ENCODE measurements at places on chromosomes 3 and 15.

DNA sequence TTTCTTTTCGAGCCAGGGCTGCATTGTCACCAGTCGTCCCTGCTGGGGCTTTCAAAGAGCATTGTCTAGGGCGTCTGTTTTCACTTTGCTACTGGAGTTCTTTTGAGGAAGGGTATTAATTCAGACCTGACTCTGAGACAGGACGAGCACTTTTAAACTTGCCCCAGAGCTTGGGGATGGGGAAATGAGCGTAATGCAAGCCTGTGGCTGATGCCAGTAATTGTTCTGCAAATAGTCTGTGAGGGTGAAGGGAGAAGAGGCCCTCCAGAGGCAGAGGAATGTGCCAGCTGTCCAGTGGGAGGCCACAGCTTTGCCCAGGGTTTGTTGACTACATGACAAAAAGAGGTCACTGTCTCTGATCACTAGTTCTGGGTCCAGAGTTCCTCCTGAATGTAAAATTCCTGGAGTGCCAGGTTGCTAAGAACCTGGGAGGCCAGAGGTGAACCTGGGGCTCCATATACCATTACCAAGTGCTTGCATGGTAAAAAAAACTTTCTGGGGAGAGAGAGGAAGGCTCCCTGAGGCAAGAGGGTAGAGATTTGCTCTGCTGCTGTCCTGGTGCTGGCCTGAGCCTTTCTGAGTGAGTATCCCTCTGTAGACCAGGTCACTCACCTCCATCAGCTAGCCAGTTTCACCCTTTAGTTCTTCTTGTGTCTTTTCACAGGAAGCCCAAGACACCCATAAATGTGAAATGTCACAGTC lies 14.8 kb downstream of the EEFSEC start:
- DNase-seq: no peak

GRCh38 chr3:124998247-124998630 lies 57.6 kb downstream of the HEG1 start:
- no peak for DNase-seq

- no peak for DNase-seq
Observed at GRCh38 chr15:100602823-100603393, 519 bp downstream of the ASB7 start.

DNA sequence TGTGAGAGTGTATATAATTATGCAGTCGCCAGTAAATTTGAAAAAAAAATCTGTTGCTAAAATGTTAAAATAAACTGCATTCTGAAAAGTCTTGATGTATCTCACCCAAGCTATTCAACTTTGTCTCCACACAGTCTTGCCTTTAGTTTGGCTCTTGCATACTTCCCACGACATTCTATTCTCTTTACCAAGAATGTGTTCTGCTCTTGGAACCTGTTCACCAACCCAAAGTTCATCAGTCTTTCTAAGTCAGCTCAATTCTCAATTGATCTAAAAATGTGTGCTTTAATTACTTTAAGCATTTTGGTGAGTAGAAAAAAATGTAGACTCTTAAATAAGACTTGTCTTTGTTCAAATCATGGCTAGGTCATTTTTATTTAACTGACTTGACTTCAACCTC lies 657.7 kb upstream of the TBL1XR1 start:
- no peak for DNase-seq

DNA sequence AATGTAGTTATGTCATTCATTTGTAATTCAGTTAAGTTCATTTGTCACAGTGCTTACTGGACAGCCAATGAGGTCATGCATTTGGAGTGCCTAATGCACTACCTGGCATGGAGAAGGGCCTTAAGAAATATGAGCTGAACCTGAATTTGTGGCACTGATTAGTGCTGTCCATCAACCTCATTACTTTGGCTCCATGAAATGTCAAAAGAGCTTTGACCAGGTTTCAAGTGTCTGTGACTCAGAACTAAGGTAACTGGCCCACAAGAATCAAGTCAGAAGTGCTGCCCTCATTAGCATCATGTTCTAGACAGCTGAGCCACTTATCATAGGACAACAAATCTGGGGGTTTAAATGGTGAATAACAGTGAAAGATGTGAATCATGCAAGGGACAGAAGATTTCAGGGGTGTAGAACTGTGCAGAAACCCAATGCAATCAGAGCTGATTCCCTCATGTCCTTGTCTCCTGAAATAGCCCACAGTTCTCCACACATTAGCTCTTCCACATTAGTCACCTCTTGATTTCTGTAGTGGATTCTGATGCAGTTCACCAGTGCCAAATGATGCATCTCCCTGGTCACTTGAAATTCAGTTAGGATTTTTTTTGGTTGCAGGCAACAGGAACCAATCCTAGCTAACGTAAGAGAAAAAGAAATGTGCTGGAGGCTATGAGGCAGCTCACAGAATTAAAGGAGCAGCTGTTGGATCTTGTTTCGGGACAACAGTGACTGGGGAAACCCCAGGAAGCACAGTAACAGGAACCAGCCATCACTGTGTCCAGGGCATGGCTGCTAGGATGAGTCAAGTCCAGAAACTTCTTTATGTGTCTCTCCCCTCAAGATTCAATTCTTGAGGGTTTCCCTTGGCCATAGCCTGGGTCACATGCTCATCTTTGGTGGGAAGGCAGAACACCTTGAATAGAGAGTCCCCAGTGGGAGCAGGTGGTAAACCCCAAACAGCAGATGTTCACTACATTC lies 38.7 kb downstream of the CHST2 start:
- DNase-seq: no peak

DNA sequence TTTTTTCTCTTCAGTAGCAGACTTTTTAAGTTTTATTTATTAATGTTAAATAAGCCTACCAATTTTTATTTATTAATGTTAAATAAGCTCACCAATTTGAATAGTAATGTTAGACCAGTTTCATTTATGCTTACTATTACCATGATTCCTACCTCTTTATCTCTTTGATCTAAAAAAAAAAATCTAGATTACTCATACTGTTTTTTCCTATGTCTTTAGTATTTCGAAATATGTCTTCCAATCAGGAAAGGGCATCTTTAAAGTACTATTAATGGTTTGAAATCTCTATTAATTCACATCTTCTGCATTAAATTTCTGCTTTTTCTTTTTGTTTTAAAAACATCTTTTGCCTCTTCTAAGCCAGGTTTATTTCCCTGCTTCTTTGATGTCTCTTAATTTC lies 27.5 kb upstream of the MAPKBP1 start:
- DNase-seq: peak; percentile 3

DNA sequence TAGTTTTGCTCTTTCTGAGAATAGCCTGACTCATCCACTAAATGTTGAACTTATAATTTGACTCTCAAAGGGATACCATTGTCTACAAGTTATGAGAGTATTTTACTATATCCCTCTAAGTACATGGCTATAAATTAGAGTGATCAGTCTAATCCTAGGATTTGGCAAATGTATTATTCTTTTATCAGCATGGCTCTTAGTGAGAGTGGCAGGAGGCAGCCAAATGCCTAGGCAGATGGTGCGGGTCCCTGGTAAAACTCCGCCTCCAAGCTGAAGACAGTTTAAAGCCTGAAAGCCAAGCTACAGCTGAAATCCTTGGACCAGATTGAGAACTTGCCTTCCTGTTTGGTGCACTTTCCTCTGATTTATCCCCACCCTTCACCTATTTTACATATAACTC lies 631.8 kb downstream of the SQOR start:
- DNase-seq: no peak

GRCh38 chr3:167886690-167887089 lies 151.2 kb downstream of the SERPINI1 start:
- DNase-seq: no peak

DNA sequence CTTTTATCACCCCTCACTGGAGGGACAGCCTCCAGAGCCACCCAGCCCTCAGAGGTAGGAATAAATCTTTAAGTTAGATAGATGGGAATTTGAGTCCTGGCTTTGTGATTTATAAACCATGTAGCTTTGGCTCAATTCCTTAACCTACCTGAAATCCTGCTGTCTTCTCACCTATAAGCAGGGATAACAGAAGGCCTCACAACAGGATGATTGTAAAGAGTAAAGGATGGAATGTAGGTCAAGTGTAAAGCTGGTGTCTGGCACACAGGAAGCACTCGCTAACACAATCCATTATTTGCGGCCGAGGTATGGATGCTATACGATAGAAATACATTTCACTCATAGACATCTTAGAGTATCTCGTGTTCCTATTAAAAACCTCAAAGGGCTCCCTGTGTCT lies 162.9 kb upstream of the LRTM1 start:
- DNase-seq: no peak

GRCh38 chr3:64417816-64418215 lies 192.6 kb upstream of the PRICKLE2 start:
- no peak for DNase-seq

DNA sequence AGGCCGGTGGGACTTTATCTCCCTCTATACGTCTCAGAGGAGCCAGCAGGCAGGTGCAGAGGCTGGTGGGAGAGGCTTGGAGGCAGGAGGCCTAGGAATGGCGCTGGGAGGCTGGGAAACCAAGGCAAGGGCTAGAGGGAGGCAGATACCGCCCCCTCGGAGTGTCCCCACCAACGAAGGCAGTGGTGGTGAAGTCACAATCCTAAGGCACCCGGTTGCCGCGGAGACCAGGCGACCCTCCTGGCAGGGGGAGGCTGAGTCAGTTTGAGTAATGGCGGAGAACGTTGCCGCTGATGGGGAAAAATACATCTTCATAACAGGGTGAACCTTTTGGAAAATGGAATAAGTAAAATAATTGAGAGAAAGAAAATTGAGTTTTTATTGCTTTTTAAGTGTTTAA lies 29.9 kb upstream of the CACNA2D2 start:
- no peak for DNase-seq

- DNase-seq: no peak
Observed at GRCh38 chr3:186633481-186633880, 6.7 kb upstream of the FETUB start.
